Stimulated activated CD4-positive, alpha-beta T cell treated with anti-CD3 and anti-CD28 coated beads, TNF-alpha, amount 100 ng/mL, for 1 hour (primary cell): ENCODE measurements at places on chromosomes 2 and 18.

GRCh38 chr18:7941533-7941932, 374.4 kb downstream of the PTPRM start:
- no peak for DNase-seq

DNA sequence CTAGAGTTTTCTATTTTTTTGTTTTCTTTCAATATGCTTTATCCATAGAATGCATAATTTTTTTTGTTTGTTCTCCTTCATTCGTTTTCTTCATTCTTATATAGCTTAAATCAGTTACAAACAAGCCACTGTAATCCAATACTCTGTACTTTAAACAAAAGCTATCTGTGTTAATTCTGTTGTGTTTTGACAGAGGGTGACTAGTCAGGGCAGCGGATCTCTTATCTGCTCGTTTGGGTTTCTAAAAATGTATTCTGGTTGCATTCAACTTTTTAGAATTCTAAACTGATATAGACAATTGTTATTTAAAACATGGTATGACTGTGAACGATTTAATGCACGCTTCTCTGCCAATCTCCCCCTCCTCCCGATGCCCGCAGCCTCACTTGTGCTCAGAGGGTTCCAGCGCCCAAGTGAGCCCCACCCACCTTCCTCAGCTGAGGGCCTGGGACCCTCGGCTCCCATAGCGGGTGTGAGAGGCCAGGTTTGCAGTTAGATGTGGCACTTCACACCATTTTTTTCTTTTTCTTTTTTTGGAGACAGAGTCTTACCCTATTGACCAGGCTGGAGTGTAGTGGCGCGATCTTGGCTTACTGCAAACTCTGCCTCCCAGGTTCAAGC, 44.1 kb downstream of the NCK2 start:
- DNase-seq: no peak

- no peak for DNase-seq
These were observed 186.8 kb downstream of the TMEM247 start for GRCh38 chr2:46666044-46666679.

GRCh38 chr2:186294248-186294888, 191.7 kb upstream of the ZC3H15 start:
- DNase-seq: no peak

DNA sequence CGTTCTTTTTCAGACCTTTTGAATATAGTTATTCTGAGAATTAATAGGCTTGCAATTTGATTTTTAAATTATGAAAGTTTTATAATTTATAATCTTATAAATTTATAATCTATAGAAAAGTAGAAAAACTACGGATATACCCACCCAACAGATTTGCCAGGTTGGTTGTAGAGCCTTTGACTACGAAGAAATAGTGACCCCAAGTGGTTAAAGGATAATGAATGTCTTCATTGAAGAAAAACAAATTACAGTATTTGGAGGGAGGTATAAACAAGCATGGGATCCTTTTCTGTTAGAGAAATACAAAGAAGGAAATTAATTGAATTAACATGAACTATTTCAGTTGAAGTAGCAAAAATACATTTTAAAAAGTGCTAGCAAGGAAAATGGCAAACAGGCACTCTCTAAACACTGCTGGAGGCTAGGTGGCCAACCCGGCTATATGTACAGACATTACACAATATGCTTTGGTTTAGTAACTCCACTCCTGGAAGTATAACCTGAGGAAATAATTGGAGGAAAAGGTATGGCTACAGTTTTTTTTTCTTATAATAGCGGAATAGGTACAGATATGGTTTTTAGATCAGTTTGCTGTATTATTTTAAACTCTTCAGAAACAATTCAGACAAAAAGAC, 110.9 kb downstream of the MIB1 start:
- no peak for DNase-seq

DNA sequence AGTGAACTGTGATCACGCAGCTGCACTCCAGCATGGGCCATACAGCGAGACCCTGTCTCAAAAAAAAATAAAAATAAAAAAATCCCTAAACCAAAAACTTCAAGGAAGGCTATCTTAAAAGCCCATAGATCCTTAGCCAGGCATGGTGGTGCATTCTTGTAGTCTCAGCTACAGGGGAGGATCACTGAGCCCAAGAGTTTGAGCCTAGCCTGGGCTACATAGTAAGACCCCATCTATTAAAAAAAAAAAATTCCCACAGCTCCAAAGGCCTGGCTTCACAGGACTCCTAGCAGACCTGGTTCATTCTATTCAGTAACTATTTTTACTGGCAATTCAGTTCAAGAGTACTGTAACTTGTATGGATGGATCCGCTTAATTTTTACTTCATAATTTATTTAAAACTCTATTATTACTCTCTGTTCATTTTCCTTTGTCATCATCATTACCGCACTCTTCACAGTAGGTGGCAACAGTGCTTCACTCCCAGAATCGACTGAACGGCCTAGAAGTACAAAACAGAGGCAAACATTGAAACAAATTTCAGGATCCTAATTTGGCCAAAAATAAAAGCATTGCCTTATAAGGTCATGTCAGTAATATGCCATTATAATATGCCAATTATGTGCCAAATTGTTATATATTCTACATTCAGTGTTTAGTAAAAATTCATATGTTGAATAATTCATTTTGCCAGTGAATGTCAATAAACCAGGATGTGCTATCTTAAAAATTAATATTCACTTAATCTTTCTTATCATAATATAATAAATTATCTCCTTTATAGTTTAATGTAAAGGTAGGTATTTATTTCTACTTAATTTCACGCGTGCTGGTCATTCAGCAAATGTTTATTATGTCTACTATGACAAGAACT, 14.3 kb upstream of the STAM2 start:
- no peak for DNase-seq

DNA sequence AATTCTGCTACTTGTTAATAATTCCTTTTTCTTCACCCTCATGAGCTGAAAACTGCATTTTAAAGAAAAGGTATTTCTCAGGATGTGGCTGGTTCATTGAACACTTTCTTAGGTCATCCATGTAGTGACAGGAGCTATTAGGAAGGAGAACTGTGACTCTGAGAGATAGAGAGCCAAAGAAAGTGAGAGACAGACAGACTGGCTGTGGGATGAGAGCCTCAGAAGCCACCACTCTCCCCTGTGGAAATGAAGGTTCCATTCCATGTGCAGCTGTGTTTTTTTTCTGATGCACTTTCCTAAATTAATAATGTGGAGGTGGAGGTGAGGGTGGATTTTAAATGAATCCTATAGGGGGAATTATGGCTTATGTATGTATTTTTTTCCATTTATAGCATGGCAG, 113.3 kb downstream of the FAM210A start:
- DNase-seq: no peak

GRCh38 chr2:206968134-206969086, 29.1 kb downstream of the CPO start:
- no peak for DNase-seq

GRCh38 chr2:157261199-157261782, 3.8 kb downstream of the GALNT5 start:
- DNase-seq: peak; percentile 39

- DNase-seq: no peak
These were observed 113.7 kb upstream of the NRP2 start for GRCh38 chr2:205568620-205569019.

DNA sequence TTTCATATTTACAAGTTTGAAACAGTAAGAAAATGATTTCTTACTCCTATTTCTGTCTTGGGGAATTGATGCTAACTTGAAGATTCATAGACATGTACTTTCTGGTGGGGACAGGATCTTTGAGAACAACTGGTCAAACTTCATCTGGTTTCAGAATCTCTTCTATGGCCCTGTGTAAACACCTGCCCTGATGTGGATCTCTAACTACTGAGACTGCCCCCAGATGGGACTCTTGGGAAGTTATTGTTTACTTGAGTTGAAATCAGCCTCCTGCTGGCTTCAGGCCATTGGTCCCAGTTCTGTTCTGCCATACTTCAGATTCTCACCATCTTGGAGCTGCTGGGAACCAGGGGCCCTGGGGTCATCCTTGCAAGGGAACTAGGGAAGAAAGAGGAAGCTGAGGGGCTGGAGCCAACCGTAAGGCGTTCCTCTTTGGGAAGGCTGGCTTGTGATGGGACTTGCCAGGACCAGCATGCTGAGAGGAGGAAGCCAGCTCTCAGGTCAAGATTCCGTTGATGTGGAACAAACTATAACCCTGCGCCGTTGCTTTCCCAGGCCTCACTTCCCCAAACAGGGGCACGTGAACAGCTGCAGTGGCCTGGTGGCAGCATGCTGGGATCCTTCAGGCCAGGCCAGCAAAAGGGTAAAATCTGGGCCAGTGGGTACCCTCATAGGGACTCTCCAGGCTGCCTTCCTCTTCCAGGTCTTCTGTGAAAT, 135.5 kb upstream of the CXCR4 start:
- no peak for DNase-seq

GRCh38 chr18:55309249-55309648, 278.7 kb downstream of the TCF4 start:
- no peak for DNase-seq

- no peak for DNase-seq
These were observed 138.2 kb downstream of the HDAC4 start for GRCh38 chr2:239262484-239263230.

DNA sequence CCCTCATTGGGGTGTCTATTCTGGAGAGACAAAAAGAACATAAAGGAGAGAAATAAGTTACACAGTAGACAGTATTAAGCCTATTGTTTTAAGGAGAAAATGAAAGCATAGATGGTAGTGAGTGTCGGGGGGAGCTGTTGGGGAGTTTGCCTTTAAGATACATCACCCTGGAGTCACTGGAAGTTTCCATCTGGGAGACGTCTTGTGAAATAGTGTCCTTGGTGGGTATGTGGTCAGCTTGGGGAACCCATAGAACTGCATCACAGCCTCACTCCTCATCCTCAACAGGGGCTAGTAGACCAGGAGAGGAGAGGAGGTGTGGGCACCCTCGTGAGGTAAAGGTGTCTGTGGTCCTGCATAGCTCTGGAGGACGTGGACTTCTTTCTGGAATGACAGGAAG, 60.6 kb downstream of the RNF144A start:
- no peak for DNase-seq

DNA sequence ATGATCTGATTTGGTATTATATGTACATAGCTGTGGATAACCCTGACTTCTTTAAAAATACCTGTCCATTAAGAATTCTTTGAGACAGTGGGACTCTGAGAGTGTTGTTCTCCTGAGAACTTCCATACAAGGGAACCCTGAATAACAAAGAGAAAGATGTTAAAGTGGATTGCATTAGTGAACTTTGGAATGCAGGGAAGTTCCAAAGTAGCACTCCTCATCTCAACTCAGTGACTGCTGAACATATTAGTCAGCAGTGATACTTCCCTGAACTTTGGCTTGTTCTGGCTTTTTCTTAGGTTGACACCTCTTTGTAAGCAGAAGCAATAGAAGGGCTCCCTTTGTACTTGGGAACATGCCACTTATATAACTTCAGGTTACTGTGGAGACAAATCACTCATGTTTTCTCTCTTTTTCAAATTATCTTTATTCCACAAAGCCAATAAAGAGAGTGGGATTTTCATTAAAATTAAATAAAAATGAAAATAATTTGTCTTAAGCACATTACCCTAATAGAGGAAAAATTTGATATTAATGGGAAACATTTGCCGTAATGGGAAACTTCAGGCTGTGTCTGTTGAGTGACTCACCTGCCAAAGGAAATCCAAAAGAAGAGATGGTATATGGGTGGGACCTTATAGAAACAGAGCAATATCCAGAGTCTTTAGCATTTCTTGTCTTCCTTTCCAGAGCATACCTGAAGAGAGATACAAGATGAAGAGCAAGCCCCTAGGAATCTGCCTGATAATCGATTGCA, 33.3 kb downstream of the CFLAR start:
- no peak for DNase-seq

GRCh38 chr2:100902817-100903405, 83.0 kb downstream of the NPAS2 start:
- no peak for DNase-seq

DNA sequence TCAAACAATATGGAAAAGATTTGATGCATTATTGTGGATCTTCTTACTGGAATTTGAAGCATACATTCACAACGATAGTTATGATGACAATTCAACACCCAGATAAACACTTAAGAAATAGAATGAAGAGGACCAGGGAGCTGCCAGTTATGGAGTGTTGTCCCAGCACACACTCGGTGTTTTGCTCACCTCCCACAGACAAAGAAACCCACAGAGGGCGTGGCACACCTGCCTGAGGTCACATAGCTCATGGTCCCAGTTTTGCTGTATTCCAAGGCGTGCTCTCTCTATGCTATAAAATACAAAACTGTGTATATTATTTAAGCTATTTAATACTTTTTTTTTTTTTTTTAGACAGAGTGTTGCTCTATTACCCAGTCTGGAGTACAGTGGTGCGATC, 31.1 kb downstream of the EFR3B start:
- no peak for DNase-seq

GRCh38 chr2:85096616-85097015, 36.6 kb upstream of the TCF7L1 start:
- no peak for DNase-seq

DNA sequence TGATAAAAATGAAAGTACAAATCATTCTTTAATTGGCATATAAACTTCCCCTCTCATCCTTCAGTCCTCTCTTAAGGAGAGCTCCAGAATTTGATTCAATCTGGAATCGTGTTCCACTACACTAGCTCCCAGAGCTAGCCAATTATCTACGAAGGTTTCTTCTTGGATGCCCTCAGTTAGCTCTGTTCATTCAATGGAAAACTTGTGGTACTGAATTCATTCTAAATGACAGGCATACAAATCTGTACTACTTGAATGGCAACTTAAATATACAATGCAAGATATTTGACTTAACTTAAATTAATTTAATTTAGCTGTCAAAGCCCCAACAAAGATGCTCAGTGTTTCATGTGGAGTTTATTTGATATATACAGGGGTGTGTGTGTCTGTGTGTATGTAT, 1474.2 kb upstream of the CELF4 start:
- DNase-seq: no peak

GRCh38 chr2:167386694-167387093, 498.4 kb downstream of the XIRP2 start:
- DNase-seq: no peak

DNA sequence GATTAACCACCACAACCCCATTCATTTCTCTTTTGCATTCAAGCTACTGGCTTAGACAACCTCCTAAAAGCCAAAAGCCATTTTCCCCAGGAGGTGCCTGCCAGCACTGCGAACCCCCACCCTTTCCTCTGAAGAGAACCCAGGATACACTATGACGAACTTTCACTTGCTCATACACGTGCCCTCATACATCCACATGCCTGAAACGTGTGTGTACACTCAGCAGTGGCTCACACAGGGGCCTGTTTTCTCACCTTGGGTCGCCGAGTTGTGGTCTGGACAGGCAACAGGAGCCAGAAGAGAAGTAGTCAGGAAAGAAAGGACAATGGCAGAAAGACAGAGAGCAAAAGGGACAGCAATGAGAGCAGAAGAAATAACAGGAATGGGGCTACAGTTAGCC, 7.4 kb downstream of the DCTN1 start:
- no peak for DNase-seq
